ENCODE measurements at places on chromosomes 13 and 19.

- no peak for DNase-seq
These were observed 10.4 kb upstream of the GPR32 start for GRCh38 chr19:50759886-50760285.

GRCh38 chr19:53801257-53801656 lies 22.9 kb downstream of the NLRP12 start:
- no peak for DNase-seq

- no peak for DNase-seq
These were observed 202.0 kb downstream of the FOXO1 start for GRCh38 chr13:40464337-40465014.

DNA sequence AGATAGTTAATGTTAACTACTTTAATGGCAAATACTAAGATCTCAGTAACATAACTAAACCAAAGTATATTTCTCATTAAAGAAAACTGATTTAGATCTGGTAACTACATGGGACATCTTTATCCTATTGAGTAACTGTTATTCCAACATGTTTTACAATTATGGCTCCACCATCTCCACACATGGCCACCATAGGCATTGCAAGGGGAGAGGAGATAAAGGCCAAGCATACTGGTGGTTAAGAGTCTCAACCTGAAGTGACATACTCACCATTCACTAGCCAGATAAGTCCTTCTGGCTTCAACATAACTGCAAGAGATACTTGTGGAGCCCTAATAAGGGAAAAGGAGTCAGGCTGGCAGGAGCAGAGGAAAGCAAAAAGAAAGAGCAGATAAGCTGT lies 1586.4 kb upstream of the SPRY2 start:
- DNase-seq: no peak

GRCh38 chr19:54873990-54874389 lies at the start of gene FCAR:
Gene FCAR, plus strand, starts transcription at chr19:54874235. Its CDS starts 55 bp downstream, at chr19:54874290.
- no peak for DNase-seq

GRCh38 chr13:76512721-76513145 lies 373.5 kb downstream of the KCTD12 start:
- DNase-seq: peak; percentile 14

GRCh38 chr13:70812481-70812880 lies 704.2 kb upstream of the KLHL1 start:
- no peak for DNase-seq

GRCh38 chr19:49770529-49770928 lies 3.7 kb downstream of the AP2A1 start:
- no peak for DNase-seq
